ENCODE measurements at places on chromosomes 5 and 9. TPM values are rescaled to one million over a fixed set of nuclear protein-coding genes. Genes with fewer than 3 reads are reported as not detected.
A peak's percentile ranks its signal among the peaks of the same experiment; 100 is the strongest.

DNA sequence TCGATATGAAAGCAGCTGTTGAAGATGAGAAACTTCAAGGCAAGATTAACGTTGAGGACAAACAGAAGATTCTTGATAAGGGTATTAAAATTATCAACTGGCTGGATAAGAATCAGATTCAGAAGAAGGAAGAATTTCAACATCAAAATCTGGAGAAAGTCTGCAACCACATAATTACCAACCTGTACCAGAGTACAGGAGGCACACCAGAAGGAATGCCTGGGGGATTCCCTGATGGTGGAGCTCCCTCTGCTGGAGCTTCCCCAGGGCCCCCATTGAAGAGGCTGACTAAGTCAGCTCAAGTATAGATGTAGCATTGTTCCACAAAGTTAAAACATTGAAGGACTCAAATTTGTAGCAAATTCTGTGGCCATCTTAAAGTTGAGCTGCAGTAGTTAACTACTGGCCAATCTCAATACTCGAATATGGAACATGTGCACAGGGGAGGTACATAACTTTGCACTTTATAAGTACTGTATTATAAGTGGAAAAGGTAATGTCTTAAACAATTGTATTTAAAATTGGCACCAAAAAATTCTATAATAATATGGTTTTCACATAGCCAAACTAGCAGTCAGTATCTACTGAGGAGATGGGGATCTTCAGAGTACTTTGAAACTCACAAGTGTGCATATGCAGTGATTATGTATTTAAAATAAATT lies 237.5 kb downstream of the CHSY3 start:
- H3K36me3 ChIP-seq: no peaks in the 10 kb centered on the region
- H3K27me3 ChIP-seq: no peaks in the 10 kb centered on the region
- no peaks in the 10 kb centered on the region for H3K4me1 ChIP-seq
- no peak overlapping the region for H3K27ac ChIP-seq
- H3K4me3 ChIP-seq: no peak overlapping the region
- DNase-seq: no peak

DNA sequence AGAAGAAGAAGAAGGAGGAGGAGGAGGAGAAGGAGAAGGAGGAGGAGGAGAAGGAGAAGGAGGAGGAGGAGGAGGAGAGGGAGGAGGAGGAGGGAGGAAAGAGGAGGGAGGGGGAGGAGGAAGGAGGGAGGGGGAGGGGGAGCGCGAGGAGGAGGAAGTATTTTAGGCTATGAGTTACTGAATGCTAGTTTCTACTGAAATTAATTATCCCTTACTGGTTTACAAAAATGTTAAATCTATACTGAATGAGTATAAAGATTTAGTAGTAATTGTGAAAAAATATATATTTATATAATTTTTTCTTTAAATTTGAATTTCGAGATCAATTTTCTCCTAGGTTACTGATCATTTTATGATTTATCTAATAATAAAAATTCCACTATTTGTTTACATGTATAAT lies 1769.0 kb upstream of the NUDT12 start:
- no peaks in the 10 kb centered on the region for H3K27me3 ChIP-seq
- H3K27ac ChIP-seq: no peak overlapping the region
- no peak for DNase-seq
- no peak overlapping the region for H3K4me3 ChIP-seq
- no peaks in the 10 kb centered on the region for H3K4me1 ChIP-seq

- H3K4me1 ChIP-seq: no peaks in the 10 kb centered on the region
- no peaks in the 10 kb centered on the region for H3K36me3 ChIP-seq
- H3K27ac ChIP-seq: no peak overlapping the region
- H3K27me3 ChIP-seq: no peaks in the 10 kb centered on the region
- H3K4me3 ChIP-seq: no peak overlapping the region
- DNase-seq: no peak
Measured at GRCh38 chr5:179125789-179126505, 65.8 kb downstream of the ZNF354C start.

GRCh38 chr5:131303537-131303936 lies 39.7 kb downstream of the CDC42SE2 start:
- no peaks in the 10 kb centered on the region for H3K36me3 ChIP-seq
- H3K27ac ChIP-seq: no peak overlapping the region
- DNase-seq: no peak

IL3 gene
- not detected for polyA plus RNA-seq

- H3K36me3 ChIP-seq: no peaks in the 10 kb centered on the region
- H3K27ac ChIP-seq: no peak overlapping the region
- H3K27me3 ChIP-seq: no peaks in the 10 kb centered on the region
- H3K4me3 ChIP-seq: no peak overlapping the region
Measured at GRCh38 chr9:13049223-13049622, 230.3 kb downstream of the MPDZ start.

- H3K36me3 ChIP-seq: no peaks in the 10 kb centered on the region
- H3K27ac ChIP-seq: no peak overlapping the region
- H3K4me1 ChIP-seq: peaks cover 14% of the 10 kb centered on the region
- no peak for DNase-seq
- no peaks in the 10 kb centered on the region for H3K27me3 ChIP-seq
Measured at GRCh38 chr9:5529683-5530221, 19.4 kb downstream of the PDCD1LG2 start.

- H3K36me3 ChIP-seq: no peaks in the 10 kb centered on the region
- H3K4me3 ChIP-seq: no peak overlapping the region
- no peaks in the 10 kb centered on the region for H3K4me1 ChIP-seq
Measured at GRCh38 chr9:82553654-82554366, 509.1 kb downstream of the RASEF start.

GARIN3 gene
- polyA plus RNA-seq: not detected

DNA sequence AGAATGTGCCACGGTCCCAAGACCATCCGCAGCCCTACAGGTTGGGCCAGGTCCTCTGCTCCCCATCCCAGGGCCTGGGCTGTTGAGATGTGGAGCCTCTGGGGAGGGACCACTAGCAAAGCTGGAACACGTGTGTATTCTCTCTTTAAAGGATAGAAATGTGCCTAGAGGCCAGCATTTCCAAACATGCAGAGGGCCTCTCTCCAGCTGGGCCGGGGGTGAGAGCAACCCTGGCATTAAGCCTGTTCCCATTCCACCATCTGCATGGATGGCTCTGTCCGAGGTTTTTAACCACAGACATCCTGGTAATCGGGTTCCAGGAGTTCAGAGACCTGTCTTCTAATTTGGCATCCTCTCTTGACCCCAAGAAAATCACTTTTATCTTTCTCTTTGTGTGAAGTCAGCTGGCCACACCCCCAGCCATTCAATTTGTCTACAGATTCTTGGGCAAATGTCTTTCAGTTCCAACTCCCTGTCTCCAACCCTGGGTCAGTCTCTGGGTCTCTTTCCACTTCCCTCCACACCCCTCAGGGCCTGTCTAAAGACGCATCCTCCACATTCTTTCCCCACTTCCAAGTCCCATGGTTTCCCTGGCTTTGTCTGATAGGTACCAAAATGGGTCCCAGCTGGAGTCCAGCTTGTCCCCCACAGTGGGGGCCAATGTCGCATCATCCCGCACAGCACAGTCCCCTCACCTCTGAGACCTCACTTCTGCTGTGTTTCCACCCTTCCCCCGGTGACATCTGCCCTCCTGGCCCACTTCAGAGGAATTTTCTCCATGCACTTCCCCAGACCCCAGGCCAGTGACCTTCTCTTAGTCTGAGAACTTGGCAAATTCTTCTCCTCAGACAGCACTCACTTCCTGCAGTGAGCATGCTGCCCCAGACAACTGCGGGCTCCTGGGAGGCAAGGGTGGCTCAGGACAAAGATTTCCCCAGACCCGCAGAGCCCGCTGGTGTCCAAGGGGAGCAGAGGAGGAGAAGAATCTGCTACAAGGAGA lies 56.8 kb downstream of the PTPDC1 start:
- no peaks in the 10 kb centered on the region for H3K27me3 ChIP-seq
- H3K36me3 ChIP-seq: no peaks in the 10 kb centered on the region
- no peak for DNase-seq
- H3K27ac ChIP-seq: no peak overlapping the region

CCL27 gene
- not detected for polyA plus RNA-seq

VCP gene
- 65.4 TPM for polyA plus RNA-seq

- peak overlapping the region; percentile 75 for H3K27ac ChIP-seq
- no peak for DNase-seq
- no peaks in the 10 kb centered on the region for H3K27me3 ChIP-seq
- peaks cover 7% of the 10 kb centered on the region for H3K36me3 ChIP-seq
- peak overlapping the region; percentile 86 for H3K4me3 ChIP-seq
Measured at GRCh38 chr9:36137392-36138004, 965 bp downstream of the GLIPR2 start.

C9 gene
- not detected for polyA plus RNA-seq

- no peak overlapping the region for H3K27ac ChIP-seq
- no peak overlapping the region for H3K4me3 ChIP-seq
- no peaks in the 10 kb centered on the region for H3K36me3 ChIP-seq
- H3K27me3 ChIP-seq: peaks cover 58% of the 10 kb centered on the region
- no peak for DNase-seq
Measured at GRCh38 chr5:176738637-176739250, 71.6 kb upstream of the UNC5A start.

PCDHB5 gene
- polyA plus RNA-seq: not detected

FAT2 gene
- not detected for polyA plus RNA-seq

- H3K4me1 ChIP-seq: no peaks in the 10 kb centered on the region
- no peak overlapping the region for H3K4me3 ChIP-seq
- H3K27ac ChIP-seq: no peak overlapping the region
- no peaks in the 10 kb centered on the region for H3K27me3 ChIP-seq
- no peak for DNase-seq
Measured at GRCh38 chr5:77430726-77431125, 61.4 kb downstream of the WDR41 start.

- peaks cover 2% of the 10 kb centered on the region for H3K27me3 ChIP-seq
- no peaks in the 10 kb centered on the region for H3K36me3 ChIP-seq
- no peaks in the 10 kb centered on the region for H3K4me1 ChIP-seq
- H3K27ac ChIP-seq: no peak overlapping the region
- no peak for DNase-seq
- no peak overlapping the region for H3K4me3 ChIP-seq
Measured at GRCh38 chr5:181105391-181106025, 25.5 kb downstream of the OR2V1 start.

- no peaks in the 10 kb centered on the region for H3K27me3 ChIP-seq
- peaks cover 50% of the 10 kb centered on the region for H3K4me1 ChIP-seq
- no peak overlapping the region for H3K4me3 ChIP-seq
- H3K27ac ChIP-seq: no peak overlapping the region
Measured at GRCh38 chr5:96664669-96665068, 2.5 kb downstream of the CAST start.

SPATA6L gene
- not detected for polyA plus RNA-seq

DNA sequence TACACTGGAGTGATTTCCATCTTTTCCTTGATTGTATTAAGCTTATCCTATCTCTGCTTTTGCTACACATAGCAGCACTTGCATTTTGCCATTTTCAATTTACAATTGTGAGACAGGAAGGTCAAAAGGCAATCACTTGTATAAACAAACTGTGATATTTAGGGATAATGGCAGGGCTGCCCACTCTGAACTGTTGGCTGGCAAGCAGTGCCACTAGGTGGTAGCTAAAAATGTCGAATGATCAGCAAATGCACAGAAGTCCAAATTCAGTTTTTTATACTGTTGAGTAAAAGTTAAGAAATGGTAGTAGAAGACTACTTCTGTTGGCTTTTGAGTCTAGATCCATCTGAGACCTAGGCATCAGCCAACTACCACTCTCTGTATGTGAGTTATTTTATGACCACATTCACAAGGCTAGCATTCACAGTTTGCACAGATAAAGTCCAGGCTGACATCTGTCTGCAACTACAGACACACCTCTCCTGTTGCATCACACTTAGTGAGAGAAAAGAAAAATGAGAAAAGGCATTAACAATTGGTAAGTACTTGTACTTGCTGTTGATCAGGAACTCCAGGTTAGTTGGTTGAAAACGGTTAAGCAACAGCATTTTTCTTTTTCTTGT lies 108.8 kb upstream of the ASTN2 start:
- no peak overlapping the region for H3K4me3 ChIP-seq
- DNase-seq: no peak
- no peak overlapping the region for H3K27ac ChIP-seq
- no peaks in the 10 kb centered on the region for H3K36me3 ChIP-seq
- H3K27me3 ChIP-seq: no peaks in the 10 kb centered on the region

DNA sequence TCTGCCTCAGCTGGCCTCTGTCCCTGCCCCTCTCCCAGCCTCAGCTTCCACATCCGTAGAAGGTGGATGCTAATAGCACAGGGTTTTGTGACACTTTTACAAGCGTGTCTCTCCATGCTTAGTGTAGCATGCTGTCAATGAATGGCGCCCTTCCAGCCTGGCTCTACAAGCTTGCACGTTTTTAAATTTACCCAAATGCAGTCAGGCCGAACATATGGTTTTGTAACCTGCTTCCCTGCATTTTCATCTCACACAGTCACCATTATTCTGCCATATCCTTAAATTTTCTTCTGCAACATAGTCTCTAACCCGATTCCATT lies 28.8 kb downstream of the FAM163B start:
- no peak overlapping the region for H3K4me3 ChIP-seq
- DNase-seq: no peak
- no peaks in the 10 kb centered on the region for H3K4me1 ChIP-seq
- H3K36me3 ChIP-seq: no peaks in the 10 kb centered on the region
- H3K27me3 ChIP-seq: peaks cover 2% of the 10 kb centered on the region

POU5F2 gene
- 0.04 TPM for polyA plus RNA-seq

DNA sequence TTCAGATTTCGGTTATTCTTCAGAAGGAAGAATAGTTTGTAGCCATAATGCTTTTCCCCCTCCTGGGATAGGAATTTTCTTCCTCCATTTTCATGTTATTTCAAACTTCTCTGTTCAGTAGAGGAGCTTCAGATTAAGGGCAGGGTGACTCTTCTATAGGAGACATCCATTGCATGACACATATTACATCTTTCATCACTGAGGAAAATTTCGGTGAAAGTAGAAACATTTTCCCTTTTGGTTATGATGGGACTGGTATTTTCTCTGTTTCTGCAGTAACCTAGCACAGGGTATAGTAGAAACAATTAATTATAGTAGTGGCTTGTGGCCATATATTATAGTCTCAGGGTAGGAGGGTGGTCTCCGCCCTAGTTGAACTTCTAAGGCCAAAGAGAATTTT lies 1.1 kb downstream of the IPO11 start:
- no peaks in the 10 kb centered on the region for H3K27me3 ChIP-seq
- H3K27ac ChIP-seq: no peak overlapping the region
- peaks cover 17% of the 10 kb centered on the region for H3K4me1 ChIP-seq

PCDHGB3 gene
- polyA plus RNA-seq: not detected
